Activated CD4-positive, CD25-positive, alpha-beta regulatory T cell (primary cell): ENCODE measurements at places on chromosomes 2 and 18.

GRCh38 chr2:85779641-85780315 is 26.0 kb downstream of the ATOH8 start:
- DNase-seq = no peak

DNA sequence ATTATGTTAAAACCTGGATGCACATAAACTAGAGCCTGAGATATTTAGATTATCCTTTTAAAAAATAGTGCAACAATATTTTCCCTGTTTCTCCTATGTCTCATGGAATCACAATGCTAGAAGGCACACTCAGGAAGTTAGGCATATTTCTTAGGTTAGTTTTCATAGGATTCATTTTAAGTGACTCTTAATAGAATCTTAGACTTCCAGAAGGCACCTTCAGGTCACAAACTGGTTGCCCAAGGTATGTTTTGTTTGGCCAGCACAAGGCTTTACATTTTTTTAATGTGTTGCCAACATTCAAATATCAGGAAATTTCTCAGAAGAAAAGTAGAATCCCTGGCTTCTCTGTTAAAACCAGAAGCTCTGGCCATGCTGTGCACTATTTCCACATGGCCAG is 129.3 kb downstream of the LNPK start:
- no peak for DNase-seq

DNA sequence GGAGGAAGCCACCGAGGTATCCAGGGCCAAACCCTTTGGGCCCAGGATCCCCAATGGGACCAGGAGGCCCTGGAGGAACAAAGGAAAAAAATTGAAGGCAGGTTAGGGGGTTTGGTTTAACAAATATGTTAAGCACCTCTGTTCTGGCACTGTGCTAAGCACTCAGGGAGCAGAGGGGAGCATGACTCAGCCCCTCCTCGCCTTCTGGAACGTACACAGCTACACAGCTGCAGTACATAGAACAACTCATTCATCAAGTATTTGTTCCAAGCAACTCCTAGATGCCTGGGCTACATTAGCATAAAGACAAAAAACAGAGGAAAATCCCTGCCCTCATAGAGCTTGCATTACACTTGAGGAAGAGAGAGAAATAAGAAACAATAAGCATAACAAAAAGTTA is 153.6 kb downstream of the COL4A4 start:
- DNase-seq = no peak

- no peak for DNase-seq
Observed at GRCh38 chr2:41602341-41602740, 445.5 kb upstream of the PKDCC start.

DNA sequence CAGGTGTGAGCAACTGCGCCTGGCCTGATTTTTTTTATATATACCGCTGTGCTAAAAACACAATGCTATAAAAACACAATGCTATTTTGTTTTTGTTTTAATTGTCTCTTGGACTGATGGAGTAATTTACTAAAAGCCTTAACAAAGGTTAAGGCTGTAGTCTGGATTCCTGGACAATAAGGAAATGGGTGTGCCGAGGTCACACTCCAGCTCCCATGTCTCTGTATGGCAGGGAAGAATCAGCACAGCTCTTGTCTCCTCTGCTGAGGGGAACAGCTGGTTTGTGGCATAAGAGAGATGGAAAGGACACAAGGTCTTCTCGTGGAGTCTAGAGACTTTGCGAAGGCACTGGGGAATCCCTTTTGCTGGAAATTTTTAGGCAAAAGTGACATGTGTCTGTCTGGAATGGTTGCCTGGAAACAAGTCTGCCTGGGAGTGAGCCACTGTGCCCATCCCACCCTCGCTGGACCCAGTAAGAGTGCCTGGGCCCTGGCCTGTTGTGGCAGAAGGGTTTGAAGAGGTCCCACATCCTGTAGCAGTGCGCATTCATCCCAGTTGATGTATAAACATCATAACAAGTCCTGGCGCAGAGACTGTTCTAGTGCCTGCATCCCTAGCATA is 73.1 kb downstream of the MAPK4 start:
- no peak for DNase-seq

DNA sequence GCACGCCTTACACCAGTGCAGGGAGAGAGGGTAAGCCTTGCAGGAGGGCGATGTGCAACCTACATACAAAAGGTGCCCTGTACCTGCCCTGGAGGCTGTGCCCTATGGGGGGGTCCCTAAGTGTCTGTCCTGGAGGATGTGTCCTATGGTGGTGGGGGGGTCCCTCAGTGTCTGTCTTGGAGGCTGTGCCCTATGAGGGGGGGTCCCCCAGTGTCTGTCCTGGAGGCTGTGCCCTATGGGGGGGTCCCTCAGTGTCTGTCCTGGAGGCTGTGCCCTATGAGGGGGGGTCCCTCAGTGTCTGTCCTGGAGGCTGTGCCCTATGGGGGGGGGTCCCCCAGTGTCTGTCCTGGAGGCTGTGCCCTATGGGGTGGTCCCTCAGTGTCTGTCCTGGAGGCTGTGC is 216.6 kb downstream of the HDAC4 start:
- DNase-seq = no peak

- no peak for DNase-seq
Observed at GRCh38 chr18:50091509-50092244, 103.3 kb downstream of the MYO5B start.

DNA sequence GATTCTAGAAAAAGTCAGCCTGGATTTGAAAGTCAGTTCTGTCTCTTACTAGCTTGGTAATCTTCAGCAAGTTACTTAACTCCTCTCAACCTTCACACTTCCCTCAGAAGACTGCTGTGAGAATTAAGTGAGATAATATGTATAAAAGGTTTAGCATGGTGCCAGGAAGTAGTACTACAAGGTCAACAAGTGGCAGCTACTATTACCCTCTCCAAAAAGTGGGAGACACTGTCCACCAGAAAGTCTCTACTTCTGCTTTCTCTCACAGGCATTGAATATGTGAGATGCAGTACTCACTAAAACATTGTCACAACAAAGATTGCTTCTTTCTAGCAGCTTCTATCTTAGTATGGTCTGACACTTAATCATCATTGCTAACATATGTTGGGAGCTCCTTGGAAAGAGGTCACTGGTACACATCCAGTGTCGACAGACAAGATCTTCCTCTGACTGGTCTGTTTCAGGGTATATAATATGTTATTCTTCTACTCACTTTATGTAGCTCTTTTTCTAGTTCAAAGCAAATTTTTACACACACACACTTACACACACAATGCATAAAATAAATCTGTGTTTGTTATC is 47.9 kb downstream of the DOCK10 start:
- DNase-seq = no peak

DNA sequence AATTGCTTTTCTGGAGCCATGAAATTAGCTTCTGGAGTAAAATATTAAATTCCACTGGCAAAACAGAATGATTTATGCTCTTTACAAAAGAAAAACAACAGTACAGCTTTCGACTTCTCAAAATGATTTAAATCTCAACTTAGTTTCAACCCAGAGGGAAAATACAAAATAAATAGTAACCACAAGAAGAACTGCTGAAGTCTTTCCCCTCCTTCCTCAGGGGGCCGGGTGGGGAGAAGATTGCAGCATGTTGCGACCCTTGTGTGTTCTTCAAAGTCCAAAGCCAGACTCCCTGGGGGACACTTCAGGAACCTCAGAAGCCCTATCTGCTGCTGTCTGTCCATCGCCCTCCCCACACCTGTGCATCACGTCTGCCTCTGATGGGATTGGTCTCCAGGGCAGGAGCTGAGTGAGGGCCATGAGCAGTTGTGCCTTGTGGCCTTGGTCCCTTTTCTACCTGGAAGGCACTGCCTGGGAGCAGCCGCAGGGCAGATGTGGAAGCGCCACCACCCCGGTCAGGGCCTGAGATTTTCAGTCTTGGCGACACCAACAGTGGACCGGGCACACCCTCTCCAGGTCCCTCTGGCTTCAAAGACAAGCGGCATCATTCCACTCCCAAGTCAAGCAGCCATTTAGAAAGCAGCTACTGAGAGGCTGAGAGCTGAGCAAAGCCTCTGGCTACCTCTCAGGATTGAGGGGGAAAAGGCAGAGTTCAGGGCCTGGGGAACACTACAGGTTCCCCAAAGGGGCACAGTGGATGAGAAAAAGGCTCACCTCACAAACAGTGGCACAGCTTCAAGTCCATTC is 210.1 kb upstream of the RAB6C start:
- DNase-seq = no peak

DNA sequence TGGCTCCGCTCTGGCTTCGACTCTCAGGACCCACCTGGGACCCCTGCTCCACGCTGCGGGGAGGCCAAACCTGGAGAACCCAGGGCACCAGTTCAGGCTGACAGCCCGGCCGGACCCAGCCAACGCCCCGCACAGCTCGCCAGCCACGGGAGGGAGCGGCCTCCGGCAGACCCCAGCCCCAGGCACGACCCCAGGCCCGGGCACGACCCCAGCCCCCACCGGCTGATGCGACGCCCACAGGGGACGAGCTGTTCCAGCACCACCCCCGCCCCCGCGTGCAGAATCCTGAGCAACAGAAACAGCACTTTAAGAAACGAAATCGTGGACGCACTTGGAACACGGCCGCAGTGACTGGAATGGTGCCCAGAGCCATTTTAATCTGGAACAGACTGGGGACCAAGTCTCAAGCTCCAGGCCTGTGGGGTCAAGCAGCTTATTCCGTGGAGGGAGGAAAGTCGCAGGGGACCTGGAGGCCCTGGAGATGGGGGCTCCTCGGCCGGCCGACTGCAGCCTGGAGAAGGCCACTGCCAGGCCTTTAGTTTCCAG is 74.2 kb downstream of the MBP start:
- DNase-seq = no peak

- DNase-seq = no peak
Observed at GRCh38 chr2:184597571-184597991, 748 bp upstream of the ZNF804A start.

DNA sequence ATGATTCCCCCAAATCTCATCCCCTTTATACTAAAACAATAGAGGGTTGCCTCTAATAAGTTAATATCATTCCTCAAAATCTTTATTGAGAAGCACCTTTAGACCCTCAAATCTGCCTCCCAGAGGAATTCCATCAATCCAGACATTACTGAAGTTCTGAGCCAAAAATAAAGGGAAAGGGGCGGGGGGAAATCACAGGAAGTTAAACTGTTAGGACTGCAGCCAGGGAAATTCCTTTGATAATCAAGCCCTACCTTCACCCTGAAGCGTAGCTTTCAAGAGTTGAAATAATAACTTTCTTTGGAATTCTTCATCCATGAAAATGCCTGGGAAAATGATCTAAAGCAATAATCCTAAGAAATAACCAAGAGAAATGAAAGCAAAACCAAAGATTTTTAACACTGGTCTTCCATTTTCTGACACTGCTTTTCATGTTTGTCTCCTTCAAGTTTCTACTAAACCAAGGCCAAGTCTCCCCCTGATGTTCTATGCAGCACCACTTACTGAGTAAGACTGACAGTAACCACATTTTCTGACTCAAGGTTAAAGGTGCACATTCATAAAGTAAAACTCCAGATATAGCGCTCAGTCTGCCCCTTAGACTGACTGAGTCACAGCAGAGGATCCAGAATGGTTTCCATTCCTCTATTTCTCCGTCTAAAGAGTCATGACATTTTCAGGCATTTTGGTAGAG is 78.2 kb downstream of the TCF4 start:
- DNase-seq = no peak

GRCh38 chr18:12099160-12099559 is 5.5 kb downstream of the ANKRD62 start:
- DNase-seq = no peak

DNA sequence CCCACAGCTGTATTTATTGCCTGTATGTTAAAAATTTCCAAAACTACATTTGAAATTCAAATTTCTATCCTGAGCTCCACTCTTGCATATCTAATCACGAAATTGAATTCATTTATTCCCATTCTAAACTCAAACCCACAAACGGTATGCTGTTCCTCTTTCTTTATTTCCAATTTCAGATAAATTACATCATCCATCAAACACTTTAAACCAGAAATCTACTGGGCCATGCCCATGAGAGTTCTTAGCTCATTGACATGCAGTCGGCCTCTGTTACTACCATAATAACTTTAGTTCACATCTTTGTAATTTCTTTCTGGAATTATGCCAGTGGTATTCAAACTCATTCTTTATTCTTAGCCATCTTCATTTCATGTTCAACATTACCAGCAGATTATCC is 100.3 kb downstream of the COL3A1 start:
- DNase-seq = no peak

DNA sequence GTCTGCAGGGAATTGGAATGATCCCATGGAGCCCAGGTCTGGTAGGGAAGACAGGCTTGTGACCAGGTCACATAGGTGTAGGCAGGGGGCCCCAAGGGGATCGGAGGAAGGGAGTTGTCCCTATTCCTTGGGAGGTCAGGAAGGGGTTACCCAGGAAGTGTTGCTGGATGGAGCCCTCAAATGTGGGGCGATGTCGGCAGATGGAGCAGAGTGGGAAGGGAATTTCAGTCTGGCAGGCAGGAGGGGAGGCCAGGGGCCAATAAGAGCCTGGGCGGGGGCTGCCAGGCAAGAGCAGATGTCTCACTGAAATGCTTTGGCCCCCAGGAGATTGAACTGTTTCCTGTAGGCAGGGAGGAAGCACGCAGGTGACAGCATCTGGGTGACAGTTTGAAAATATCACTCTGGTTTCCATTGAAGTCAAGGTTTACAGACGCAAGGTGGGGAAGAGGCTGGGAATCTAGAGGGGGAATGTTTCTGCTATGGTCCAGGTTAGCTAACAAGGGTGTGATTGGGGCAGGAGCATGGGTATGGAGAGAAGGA is 81.5 kb upstream of the SMAD2 start:
- DNase-seq = no peak

DNA sequence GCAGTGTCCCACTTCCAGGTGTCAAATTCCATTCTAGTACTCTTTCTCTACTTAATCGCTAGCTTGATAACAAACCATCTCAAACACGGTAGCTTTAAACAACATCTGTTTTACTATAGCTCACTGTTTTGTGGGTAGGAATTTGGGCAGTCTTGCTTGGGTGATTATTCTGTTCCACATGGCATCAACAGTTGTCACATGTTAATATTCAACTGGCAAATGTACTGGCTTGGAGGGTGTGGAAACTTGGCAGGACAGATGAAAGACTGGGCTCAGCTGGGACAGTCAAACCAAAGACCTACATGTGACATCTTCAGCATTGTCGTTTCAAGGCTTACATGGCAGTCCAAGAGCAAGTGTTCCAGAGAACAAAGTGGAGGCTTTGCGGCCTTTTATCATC is 241.8 kb downstream of the PTH2R start:
- no peak for DNase-seq

DNA sequence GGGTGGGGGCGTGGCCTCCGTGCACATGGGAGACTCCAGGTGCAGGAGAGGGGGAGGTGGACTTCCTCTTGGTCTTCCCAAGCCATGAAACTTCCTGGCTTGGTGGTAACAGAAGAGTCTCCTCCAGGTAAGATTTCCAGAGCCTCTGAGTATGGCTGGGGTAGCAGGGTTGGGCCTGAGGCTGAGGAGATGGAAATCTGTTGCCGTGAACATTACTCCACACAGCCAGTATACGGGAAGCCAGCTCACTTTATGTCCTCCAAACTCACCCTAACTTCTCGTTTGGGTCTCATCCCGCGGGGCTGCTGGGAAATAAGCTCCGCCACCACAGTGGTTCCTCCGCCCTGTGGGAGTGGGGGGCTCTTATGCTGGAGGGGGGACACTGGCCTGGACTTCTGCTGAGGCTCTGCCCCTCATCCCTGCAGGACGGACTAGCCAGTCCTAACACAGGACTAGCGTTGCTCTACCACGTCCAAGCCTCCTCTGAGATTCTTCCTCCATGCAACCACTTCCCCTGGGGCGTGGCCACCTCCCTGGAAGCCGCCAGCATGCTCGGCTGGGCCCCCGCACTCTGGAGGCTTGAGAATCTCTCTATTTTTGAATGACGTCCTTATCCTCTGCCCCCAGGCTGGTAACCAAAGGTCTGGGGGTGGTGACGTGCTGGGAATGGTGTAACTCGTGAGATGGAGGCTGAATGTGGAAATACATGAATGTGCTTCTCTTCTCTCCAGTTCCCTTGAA is 777 bp upstream of the RAB17 start:
- no peak for DNase-seq

- DNase-seq = no peak
Observed at GRCh38 chr18:78525366-78526111, 454.1 kb upstream of the SALL3 start.
